ENCODE measurements at places on chromosomes 5 and 9.

DNA sequence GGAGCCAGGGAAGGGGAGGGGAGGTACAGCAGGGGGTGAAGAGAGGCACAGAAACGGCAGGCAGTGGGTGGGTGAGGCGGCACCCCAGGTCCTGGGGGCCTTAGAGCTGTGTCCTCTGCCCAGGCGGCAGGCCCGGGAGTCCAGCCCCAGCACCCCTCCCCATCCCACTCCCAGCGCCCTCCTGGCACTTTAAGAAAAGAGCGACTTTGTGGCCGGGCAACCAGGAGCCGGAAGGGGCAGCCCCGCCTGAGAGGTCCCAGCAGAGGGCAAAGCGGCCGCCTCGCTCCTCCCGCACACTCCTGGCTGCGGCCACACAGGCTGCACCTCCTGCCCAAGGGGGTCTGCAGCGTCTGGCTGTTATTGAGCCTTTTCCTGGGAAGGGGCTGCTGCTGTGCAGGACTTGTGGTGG is 42.6 kb downstream of the NACC2 start:
- no peak for DNase-seq

- no peak for DNase-seq
These were observed 240.2 kb downstream of the MAN2A1 start for GRCh38 chr5:109929911-109930310.

DNA sequence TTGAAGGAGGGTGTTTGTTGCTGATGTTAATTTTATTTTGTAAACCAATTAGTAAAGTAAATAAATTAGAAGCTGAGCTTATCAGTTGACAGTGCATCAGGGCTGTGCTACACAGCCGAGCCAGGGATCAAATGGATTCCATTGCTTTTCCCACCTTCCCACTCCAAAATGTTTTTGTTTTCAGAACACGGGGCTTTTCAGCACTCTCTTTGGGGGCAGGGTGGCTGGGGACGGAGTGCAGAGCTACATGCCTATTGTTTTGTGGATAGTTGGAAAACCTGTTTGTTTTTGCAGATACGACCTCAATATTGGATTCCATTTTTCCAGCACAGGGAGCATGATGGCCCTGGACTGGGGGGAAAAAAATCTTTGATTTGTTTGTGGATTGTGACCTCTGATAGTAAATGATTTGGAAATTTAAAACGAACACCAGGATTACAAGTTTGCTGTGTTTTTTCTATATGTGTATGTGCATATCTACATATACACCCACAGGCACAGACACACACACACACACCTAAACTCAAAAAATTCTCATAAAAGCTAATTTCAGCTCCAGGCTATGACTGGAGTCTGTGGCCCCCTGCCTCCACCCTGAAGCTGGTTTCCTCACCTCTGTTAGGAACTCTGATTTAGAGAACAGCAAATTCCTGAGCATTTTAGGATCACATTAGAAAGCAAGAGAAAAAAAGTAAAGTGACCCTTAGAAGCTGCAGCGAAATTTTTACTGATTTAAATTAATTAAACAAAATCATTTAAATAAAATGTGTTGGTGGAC is 371.7 kb upstream of the IRX2 start:
- no peak for DNase-seq

GRCh38 chr5:153276151-153276550 is 214.3 kb upstream of the GRIA1 start:
- peak; percentile 15 for DNase-seq

- no peak for DNase-seq
These were observed 47.8 kb downstream of the FXN start for GRCh38 chr9:69083321-69083720.

DNA sequence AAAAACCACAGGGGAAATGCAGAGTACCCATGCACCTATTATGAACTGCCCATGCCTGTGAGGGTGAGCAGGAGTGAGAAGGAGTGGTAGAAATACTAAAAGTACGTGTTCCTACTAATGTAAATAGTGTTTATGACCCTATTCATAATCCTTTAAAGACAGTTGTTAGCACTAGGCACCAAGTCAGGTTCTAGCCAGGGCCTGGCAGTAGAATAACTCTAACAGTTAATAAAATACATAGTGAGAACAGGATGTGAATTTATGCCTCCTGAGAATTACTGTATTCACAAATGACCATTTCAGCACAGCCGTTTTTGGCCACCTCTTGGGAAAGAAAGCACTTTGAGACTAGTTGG is 103.2 kb upstream of the TARS1 start:
- DNase-seq: no peak

GRCh38 chr5:123080215-123080614 is 8.8 kb upstream of the PRDM6 start:
- DNase-seq: no peak

DNA sequence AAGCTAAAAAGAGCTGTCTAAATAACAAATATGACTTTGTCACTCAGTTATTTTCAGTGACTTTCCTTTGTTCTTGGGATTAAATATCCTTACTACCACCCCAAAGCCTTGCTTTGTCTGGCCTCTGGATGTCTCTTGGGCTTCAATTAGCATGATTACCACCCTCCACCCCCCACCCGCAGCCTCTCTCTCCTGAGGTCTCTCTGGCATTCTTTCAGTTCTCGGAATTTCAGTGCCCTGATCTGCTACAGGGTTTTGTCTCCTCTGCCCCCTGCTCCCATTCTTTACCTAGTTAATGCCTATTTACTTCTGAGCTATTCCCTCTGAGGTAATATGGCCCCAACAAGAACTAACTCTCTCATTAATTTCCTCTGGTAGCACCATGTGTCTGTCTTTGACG is 376.4 kb downstream of the DEPDC1B start:
- DNase-seq: no peak

DNA sequence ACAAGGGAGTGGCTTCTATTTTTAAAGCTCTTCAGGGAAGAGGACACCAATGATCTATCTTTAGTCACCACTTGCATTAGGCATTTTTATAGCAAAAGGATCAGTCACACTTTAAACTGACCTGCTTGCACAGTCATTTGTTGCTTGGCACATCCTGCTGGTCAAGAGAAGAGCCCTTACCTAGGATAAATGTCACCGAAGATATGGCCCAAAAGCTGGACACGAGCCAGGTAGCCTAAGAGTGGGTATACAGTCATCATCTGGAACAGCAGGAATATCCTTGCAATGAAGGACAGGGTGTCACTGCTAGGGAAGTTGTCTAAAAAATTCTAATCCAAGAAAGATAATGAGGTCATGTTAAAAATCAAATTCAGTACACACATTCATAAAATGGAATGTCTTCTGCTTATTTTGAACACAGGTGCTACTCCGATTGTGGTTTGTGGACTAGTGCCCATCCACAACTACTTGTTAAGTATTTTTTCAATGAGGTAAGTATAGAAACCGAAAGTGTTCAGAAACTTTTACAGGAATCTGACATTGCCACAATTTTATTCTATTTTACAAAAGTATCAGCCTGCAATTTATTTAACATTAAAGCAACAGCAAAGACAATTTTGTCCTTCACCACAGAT is 78.4 kb downstream of the SLC38A9 start:
- DNase-seq: peak; percentile 68

DNA sequence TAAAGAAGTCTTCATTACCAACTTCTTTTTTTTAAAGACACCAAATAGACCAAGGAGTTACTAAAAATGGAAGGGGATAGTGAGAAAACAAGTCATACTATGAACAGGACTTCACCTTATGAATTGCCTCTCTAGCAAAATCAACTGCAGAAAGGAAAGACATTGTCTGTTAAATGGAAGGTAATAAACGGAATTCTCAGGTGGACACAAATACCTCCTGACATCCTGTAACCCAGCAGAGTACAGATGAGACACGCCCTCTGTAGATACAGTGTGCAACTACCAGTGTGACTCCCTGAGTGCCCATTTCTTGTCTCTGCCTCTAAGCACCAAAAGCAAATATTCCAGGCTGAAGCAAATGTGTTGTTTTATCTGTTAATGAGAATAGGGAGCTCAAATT is 12.2 kb upstream of the PLPP1 start:
- no peak for DNase-seq

DNA sequence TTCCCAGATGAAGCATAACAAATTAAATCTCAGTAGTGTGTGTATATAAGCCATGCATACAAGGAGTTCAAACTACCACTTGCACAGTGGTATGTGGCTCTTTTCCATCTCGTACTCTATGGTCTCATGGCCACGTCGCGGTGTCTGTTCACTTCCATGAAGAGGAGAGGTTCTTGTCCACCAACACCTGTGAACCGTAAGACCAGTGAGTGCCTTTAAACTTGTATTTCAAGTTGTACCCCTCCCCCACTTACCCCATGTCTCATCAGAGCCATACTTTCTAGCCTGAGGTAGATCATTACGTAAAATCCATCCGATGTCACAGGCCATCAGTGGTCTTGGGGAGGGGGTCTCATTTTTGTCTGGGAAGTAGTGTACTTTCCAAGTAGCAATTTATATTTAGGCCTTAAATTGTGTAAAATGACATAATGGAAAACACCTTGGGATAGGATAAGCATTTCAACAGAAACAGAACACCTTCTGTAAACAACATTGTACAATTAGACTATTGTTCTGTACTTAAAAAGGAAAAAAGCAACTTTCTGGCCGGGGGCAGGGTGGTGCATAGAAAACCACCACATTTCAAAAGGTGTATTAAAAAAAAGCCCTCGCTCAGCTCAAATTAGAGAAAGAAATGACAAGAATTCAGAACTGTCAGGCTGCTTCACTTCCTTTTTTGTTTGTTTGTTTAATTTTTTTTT is 163.0 kb downstream of the SMARCA2 start:
- DNase-seq: no peak

DNA sequence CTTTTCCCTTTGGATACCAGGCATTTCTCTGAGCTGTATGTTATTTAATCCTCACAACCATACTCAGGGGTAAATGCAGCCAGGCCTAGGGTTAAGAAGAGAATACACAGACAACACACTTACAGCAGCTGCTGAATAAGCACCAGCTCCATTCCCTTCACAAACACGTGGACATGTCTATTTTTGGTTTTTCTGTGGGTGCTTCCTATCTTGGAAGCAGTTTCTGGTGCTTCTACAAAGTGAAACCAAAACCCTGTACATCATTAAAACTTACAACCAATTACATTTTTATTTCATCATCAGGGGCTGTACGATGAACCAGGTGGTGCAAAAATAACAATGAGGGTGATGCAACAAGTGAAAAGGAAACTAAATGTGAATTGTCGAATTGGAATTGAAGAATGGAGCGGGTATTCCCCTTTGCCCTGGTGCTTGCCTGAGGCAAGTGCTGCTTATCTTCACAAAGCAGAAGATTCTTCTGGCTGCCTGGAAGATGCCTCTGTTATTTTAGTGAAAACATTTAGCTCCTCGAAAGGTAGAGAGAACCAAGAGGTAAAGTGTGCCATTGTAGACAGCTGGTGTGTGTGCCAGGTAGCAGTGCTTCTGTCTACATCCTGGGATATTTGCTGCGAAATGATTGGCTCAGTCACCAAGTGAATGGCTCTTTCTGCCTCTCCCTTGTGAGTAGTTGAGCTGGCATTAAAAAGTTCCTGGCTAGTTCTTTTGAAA is 18.6 kb upstream of the IFNB1 start:
- peak; percentile 70 for DNase-seq

GRCh38 chr5:159660401-159660800 is 255.9 kb upstream of the ADRA1B start:
- DNase-seq: peak; percentile 21

DNA sequence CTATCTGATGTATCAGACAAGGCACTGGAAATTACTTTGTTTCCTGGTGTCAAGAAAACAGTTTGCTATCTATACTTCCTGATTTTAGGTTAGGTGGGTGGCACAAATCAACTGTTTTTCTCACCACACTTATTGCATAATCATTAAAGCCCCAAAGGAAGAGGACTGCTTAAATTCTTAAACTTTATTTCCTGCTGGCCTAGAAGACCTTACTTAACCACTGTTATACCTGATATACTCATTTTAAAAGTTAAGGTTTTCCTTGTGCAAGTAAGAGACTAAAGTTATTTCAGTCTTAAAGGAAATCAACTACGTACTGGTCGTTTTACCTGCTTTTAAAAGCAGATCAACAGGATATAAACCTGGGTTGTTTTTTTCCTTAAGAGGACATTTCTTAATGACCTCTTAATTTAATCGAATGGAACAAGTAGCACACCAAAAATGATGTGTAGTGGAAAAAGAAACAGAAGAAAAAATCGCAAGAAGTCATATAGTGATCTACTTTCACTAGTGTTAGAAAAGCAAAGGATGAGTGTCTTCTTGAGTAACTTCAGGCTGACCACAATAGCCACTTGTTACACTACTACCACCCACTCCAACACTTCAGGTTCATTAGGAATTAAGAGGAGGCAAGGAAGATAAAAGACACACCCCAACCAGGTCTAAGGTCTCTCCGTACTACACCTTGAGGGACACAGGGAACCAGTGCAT is 974 bp downstream of the CLINT1 start:
- peak; percentile 53 for DNase-seq

DNA sequence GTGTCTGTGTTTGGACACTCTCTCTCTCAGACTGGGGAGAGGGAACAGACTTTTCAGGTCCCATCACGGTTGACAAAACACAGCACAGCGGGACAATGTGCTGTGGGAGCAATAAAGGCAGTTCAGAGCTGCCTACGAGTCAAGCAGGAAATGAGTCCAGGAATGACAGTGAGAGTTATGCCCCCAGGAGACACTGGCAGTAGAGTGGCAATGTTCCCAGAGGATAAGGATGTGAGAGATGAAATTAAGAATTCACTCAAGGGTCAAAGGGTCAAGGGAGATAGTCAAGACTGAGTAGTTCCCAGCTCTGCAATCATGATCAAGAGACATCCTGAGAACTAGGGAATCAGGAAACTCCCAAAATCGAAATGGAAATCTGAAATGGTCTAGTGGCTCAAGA is 156.1 kb downstream of the LURAP1L start:
- no peak for DNase-seq

- peak; percentile 80 for DNase-seq
These were observed 406.9 kb upstream of the ACTBL2 start for GRCh38 chr5:57889558-57889957.

DNA sequence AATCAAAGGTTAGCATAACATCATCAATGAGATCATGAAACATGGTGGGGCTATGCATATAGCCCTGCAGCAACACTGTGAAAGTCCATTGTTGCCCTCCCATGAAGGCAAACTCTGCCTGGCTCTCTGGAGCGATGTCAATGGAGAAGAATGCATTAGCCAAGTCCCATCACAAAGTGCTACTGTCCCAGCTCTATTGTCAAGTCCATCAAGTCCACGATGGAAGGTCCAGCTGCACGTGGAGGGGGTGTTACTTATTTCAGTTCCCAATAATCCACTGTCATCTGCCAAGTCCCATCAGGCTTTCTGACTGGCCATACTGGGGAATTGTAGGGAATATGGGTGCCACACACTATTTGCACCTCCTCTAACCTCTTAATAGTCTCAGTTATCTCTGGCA is 10.8 kb downstream of the DMAC1 start:
- no peak for DNase-seq

GRCh38 chr9:137411260-137411644 is 11.7 kb downstream of the EXD3 start:
- peak; percentile 43 for DNase-seq
